ENCODE measurements at places on chromosomes 1 and 21.

- DNase-seq = no peak
These were observed 598.2 kb downstream of the LMO4 start for GRCh38 chr1:87926921-87927320.

- no peak for DNase-seq
These were observed 50.7 kb downstream of the HLCS start for GRCh38 chr21:36915696-36916245.

DNA sequence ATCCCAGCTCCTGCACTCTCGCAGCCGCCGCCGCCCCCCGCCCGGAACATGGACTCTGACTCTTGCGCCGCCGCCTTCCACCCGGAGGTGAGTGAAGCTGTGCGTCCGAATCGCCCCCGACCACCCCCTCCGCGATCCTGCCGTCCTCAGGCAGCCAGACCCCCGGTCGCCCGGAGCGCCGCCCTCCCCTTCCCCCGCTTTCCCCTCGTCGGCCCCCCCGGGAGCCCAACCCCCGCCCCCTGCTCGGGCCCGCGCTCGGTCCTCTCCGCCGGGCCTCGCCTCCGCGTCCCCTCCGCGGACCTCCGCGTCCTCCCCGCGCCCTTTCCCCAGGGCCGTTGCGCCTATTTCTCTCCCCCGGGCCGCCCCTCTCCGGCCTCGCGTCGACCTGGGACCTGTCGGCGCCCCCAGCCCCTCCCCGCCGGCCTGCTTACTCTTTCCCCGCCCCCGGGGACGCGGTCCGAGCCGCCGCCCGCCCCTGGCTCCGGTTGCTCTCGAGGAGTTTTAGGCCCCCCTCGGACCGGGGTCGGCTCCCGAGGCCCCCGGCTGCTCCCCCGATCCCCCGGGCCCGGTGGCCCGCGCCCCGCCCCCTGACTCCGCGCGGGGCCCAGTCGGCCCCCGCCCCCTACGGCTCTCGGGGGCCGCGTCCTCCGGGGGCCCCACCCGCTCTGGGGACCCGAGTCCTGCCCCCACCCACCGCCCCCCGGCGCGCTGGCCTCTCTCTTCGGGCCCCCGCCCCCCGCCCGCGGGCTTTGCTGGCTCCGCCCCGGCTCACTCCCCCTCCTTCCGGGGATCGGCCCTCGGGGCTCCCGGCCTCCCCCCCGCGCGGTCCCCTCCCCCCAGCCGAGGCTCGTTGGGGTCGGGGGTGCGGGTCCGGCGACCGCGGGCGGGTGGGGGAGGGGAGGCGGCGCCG is 743 bp downstream of the PHF13 start:
- DNase-seq = no peak

DNA sequence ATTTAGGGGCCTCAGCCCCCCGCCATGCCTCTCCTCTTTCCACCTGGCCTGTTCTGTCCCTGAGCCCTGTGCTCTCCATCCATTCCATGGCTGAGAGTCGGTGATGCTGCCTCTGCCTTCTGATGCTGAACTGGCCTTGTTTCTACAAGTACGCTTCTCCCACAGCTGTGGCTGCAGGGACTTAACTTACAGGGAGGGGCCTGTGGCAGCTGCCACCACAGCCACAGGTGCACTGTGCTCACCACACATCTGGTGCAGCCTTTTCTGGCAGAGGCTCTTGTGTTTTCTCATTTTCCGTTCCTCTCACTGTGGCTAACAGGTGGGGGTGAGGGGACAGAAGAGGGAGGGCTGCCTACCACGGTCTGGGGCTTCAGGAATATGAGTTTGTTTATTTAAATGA is 4.2 kb downstream of the FMO1 start:
- no peak for DNase-seq

- no peak for DNase-seq
These were observed 387.9 kb downstream of the MATN1 start for GRCh38 chr1:30335389-30335996.

DNA sequence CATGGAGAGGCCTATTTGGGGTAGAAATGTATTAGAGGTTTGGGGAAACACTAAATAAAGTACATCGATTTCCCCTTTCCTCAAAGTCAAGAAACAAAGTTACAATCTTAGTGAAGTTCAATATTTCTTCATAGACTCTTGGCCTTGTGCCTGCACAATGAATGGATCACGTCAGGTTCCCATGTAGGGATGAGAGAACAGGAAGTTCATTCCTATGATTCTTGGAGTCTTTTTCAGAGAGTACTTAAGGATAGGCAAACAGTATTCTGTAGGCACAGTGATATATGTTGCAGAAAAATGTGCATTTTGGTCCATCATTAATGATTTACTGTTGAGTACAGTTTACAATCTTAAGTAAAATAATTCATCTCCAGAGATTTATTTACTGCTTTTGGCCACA is 275.5 kb downstream of the RGS7 start:
- peak; percentile 12 for DNase-seq

DNA sequence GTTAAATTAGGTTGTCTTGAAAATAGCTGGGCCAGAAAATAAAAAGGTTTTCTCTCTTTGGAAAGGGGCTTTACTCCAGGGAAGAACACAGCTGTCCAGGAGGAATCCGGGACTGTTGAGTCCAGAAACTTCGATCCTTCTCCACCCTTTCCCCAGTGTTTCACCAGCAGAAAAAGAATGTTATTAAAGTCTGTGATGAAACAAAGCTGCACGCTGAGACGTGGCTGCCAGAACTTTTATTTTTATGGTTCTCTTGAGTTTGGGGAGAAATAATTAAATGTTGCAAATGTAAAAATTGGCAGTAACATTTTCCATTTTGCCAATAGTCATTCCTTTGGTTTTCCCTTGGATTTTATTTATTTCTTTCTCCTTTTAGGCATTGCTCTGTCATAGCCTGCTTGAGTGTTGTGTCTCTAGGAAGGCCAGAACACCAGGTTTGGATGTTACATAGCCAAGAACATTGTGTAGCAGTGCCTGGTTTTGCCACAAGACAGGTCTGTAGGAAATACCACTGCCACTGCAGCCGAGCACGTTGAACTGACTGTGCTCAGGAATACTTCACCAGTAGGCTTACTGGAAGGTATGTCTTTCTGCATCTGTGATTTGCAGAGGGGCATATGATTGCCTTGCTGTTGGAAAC is 87.4 kb downstream of the ROR1 start:
- DNase-seq = no peak

Data from fibroblast of skin of left biceps (primary cell).